ENCODE measurements at places on chromosomes 2 and 18. TPM values are rescaled to one million over a fixed set of nuclear protein-coding genes. Genes with fewer than 3 reads are reported as not detected.
A peak's percentile ranks its signal among the peaks of the same experiment; 100 is the strongest.

DNA sequence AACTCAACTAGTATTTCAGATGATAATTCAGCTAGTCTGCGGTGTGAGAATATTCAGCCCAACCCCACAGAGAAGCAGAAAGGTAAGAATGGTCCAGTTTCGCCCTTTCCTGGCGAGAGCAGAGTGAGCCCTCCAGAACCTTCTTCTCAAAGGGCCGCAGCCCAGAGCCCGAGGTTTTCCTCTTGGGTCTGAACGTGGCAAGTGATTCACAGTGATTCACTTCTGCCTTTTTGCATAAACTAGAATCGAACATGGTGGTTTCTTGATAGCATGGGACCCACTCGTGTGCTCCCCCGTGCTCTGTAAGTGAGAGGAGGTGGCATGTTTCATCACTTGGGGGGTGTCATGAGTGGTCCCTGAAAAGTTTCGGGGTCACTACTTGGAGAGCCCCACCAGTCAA lies 24.2 kb downstream of the TRAF3IP1 start:
- DNase-seq: no peak

GRCh38 chr2:145161656-145162055 lies 641.7 kb upstream of the ZEB2 start:
- DNase-seq: no peak

The RELCH gene
- 9.0 TPM for polyA plus RNA-seq

The NAT8 gene
- polyA plus RNA-seq: 1,820 TPM

The FBXO36 gene
- polyA plus RNA-seq: 3.8 TPM

- no peak for DNase-seq
Measured at GRCh38 chr2:144364944-144365738, 154.8 kb downstream of the ZEB2 start.

DNA sequence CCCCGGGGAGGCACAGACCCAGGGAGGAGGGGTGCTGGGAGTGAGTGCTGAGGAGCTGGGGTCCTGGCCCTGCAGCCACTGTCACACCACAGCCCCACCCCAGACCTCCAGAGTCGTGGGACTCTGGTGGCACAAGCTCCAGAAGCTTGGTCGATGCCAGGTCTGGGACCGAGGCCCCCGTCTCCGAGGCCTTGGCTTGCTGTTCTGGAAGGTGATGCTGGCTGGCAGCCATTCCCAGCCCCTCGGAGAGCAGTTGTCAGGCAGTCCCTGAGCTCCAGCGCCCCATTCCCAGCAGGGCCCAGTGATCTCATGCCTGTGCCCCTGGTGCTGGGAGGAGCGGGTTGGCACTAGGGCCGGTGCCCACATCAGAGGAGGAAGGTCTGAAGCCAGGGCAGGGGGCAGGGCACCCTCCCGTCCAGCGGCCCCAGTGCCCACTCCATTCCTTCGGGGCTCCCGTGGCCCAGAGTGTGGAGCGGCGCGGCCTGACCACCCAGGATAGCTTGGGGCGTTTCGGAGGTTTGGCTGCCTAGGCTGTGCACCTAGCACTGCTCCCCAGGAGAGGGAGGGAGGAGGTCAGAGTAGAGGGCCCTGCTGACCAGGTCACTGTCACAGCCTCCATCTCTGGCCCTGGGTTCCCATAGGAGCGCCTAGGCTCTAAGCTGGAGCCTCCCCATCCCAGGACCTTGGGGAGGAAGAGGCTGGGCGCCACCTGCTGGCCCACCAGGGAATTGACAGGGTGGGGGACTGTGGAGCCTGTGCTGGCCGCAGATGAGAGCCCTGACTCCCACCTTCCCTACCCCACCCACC lies 16.8 kb upstream of the ALPI start:
- DNase-seq: no peak

- DNase-seq: no peak
Measured at GRCh38 chr2:41377837-41378236, 670.0 kb upstream of the PKDCC start.

- DNase-seq: no peak
Measured at GRCh38 chr2:190107409-190107808, 44.9 kb upstream of the MSTN start.

DNA sequence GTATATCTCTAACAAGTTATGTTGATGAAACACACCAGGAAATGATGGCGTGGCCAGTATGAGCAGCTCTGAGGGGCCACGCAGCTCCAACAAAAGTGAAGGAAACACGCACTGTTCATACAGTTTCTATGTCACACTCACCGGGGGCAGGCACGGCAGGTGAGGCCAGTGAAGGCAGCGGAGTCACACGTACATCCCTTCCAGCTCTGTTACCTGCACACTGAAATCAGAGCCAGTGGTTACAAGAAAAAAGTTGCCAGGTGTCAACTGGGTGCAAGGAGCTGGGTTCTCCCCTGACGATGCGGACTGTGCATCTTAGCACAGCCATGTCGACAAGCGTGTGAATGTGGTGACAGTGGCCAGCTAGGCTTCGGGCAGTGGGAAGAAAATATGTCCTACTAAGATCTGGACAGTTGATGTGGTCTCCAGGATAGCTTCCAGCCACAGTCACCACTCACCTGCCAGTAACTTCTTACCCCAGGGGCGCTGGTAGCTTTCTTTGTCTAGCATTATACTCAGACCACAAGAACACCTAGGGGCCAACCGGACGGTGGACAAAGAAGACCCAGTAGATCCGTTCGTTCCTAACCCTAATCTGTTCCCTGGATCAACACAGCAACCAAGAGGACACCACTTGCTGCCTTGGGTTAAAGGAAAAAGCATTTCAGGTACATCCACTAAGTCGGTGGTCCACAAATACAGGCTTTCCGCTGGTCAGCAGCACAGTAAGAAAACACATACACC lies 10.1 kb downstream of the HJURP start:
- no peak for DNase-seq

The KIAA2012 gene
- not detected for polyA plus RNA-seq

DNA sequence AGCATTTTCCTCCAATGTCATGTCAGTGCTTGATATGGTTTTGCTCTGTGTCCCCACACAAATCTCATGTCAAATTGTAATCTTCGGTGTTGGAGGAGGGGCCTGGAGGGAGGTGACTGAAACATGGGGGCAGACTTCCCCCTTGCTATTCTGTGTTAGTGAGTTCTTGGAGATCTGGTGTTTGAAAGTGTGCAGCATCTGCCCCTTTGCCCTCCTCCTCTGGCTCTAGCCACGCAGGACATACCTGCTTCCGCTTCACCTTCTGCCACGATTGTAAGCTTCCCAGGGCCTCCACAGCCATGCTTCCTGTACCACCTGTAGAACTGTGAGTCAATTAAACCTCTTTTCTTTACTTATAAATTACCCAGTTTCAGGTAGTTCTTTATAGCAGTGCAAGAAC lies 118.7 kb downstream of the NOL10 start:
- DNase-seq: no peak

The TMEM247 gene
- not detected for polyA plus RNA-seq

GRCh38 chr2:171652416-171652785 lies 34.9 kb upstream of the DYNC1I2 start:
- DNase-seq: no peak

DNA sequence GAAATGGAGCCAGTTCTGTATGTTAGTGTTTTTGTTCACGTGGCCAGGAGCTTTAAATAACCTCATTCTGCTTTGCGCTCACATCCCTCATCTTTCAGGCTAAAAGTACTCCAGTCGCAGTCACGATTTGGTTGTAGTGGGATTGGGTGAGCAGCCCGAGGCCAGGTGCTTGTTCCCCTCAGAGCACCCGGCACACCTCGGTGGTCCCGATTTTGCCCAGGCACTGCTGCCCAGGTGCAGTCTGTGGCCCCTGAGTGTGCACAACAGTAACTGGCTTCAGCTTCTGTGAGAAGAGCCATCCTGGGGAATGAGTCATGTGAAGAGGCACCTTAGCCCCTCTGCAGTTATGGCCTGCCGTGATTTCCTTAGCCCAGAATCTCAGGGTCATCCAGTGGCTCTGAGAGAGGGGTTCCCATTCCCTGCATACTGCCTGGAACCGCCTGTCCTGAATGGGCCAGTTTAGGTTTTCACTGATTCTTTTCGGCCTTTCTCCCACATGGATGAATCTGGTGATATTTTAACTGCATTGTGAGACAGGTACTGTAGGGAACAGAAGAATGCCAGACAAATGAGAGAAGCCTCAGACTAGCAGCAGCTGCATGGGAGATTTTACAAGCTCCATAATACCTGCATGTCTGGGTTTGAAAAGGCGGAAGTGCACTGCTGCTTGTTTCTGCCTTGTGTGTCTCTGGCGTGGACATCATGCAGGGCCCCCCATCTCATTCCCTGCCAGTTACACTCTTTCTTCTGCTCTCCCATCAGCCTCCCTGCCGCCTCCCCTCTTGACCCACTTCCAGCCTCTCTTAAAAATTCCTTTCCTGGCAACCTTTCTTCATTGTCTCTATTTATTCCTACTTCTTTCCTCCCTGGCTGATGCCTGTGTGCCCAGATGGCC lies 33.5 kb downstream of the IMPA2 start:
- peak; percentile 70 for DNase-seq

All from kidney (tissue), 22 donors.